Left cardiac atrium (tissue), 4 donors: ENCODE measurements at places on chromosomes 11 and 22.
A peak's percentile ranks its signal among the peaks of the same experiment; 100 is the strongest.

DNA sequence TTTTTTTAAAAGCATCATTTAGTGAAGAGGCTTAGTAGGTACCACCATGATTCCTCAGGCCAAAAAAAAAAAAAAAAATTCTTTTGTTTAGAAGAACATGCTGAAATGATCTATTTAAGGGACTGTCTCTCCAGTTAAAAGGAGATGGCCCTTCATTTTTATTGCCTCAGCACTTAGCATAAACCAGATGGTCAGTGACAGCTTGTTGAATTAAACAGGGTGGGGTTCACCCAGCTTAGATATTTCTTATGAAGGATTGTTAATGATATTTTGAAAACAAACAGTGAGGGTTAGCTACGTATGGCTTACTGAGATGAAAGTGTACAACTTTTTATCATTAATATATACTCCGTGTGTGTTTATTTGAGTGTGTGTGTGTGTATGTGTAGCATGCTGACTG lies 203.7 kb downstream of the FAM181B start:
- no peak for DNase-seq

DNA sequence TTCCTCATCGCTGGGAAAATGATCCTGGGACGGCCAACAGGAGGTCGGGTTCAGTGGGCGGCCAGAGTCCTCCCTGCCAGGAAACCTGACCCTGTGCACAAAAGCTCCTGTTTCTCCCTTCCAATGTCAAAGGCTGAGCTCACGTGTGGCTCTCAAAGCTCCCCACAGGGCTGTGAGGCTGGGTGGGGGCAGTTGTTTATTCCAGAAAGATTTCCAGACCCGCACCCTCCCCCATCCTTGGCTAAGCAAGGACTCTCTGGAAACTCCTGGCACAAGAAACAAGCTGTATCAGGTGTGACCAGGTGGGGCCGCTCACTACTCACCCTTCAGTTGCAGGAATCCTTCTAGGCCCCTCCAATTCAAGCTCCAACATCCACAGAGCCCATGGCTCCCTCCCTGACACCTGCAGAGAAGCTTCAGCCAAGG lies 131.9 kb downstream of the SHANK2 start:
- DNase-seq: no peak

DNA sequence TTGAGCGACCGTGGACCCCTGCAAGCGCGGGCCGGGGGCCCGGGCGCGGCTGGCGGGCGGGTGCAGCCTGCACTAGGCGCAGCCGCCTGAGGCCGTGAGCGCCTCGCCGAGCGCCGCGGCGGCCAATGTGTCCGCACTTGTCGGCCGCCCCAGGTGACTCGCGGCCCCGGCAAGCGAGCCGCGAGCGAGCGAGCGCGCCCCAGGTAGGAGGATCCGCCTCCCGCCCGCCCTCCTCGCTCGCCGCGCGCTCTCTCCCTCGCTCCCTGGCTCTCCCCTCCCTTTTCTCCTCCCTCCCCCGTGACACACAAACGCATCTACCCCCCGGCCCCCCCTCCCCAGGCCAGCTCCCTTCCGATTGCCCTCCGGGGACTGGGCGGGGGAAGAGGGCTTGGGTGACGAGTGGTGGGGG lies at the start of gene WNT7B:
TSS of gene WNT7B (minus strand) at position 160 of the 409 bp plus-strand sequence. CDS start 408 bp downstream, outside the sequence.
- no peak for DNase-seq

- no peak for DNase-seq
Observed at GRCh38 chr11:128397362-128397761, 190.0 kb downstream of the ETS1 start.

- DNase-seq: no peak
Observed at GRCh38 chr22:28381429-28382167, 298.0 kb downstream of the TTC28 start.

- no peak for DNase-seq
Observed at GRCh38 chr11:76266286-76267100, 60.2 kb upstream of the WNT11 start.

DNA sequence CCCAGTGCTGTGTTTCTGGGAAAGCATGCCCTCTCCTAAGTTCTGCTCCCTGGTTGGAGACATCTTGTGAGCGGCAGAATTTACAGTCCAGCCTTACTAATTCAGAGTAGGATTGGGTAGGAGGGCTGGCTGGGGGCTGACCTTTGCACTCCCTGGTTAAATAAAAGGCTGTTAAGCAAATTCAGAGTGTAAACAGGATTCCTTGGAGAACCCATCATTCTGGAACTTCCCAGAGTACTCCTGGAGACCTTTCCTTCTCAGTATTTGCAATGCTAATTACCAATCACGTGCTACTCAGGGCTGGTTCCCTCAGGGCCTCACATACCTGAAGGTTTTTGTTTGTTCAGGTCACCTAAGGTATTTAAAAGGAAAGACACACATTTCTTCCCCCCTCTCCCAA lies 340.2 kb downstream of the TBC1D22A start:
- no peak for DNase-seq

DNA sequence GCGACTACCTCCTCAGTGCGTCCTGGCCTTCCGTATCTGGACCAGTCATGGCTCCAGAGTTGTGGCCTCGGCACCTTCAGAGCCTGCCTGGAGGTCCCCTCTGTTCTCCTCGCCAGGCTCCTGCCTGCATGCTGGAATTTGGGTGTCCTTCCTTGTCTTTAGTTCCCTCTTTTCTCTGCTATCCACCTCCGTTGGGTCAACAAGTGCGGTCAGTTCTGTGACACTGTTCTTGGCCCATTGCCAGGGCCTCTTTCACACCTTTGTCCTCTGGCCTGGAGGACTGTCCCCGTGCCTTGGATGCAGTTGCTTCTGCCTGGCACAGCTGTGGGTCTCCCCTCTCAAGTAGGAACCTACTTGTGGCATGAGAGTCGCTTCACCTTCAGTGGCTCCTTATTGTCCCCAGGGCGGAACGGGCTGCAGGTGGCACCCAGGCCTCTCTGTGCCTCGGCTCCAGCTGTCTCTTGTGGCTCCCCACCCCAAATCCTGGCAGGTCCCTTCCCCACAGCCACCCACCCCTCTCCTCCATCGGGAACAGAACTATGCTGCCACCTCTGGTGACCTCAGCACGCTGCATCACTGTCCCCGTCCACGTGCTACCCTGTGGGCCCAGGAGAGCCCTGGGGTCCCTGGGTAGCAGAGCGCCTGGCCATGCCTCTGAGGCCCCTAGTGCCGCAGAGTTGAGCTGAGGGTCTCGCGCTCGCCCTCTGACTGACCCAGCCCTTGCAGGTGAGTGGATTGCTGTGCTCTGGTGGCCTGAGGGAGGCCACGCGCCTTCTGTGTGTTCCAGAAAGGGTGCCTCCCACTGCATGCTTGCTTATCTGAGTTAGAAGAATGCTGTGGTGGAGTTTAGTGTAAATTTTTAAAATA lies 4.7 kb downstream of the DGCR8 start:
- DNase-seq: peak; percentile 46

DNA sequence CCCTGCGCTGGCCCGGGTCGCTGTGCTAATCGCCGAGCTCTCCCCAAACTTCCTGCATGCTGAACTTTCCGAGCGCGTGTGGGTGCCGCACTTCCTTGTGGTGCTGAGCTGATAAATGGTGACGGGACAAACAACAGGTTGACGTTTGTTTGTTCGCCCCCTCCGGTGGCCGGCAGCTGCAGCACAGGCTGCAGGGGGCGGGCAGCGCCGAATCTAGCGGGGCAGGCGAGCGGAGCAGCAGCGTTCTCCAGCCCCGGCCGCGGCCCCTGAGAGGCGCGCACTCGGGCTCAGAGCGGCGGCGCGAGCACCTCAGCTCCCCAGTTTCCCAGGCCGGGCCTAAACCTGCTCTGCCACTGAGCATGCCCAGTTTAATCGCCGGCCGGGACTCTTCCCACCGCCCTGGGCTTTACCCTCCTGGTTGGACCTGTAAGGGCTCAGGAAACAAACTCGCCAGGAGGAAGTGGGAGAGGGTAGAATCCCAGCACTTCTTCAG lies at the start of gene PDGFD:
TSS of gene PDGFD (minus strand) at position 120 of the 493 bp plus-strand sequence.
- peak; percentile 73 for DNase-seq

DNA sequence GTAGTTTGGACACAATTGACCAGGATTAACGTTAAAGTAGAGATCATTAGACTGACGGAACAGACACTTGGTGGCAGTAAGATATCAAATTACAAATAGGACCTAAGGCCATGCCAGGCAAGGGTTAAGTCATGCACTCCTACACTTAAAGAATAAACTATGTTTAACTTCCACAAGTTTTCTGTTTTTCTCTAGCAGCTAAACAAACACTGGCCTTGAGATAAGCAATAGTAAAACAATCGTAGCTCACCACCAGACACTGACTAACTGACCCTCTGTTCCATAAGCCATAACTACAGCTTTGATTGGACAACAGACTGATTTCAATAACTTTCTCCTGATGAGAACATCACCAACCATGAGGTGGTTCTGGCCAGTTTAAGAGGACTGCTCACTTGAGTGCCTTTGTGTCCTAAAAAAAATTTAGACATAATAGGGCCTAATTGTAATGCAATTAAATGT lies 2.0 kb upstream of the CEP126 start:
- DNase-seq: no peak

DNA sequence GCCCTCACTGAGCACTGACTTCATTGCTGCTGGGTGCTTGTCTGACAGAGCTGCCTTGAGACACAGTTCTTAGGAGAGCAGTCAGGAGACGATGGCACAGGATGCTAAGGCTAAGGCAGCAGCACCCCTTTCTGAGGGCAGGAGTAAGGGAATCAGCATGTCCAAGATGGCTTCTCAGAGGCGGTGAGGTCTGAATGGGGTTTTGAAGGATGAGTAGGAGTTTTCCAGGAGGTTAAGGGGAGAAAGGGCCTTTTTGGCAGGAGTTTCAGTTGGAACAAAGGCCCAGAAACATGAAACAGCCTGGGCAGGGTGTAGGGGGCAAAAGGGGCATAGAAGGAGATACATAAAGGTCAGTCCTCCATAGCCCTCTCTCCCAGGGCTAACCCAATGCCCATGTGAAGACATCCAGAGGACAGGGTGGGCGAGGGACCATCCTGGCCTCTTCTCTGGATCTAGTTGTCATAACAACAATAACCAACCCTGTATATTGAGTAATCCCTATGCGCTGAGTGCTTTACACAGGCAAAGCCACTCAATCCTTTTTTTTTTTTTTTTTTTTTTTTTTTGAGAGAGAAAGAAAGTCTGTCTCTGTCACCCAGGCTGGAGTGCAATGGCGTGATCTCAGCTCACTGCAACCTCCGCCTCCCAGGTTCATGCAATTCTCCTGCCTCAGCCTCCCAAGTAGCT lies 19.0 kb downstream of the CYTH4 start:
- no peak for DNase-seq

DNA sequence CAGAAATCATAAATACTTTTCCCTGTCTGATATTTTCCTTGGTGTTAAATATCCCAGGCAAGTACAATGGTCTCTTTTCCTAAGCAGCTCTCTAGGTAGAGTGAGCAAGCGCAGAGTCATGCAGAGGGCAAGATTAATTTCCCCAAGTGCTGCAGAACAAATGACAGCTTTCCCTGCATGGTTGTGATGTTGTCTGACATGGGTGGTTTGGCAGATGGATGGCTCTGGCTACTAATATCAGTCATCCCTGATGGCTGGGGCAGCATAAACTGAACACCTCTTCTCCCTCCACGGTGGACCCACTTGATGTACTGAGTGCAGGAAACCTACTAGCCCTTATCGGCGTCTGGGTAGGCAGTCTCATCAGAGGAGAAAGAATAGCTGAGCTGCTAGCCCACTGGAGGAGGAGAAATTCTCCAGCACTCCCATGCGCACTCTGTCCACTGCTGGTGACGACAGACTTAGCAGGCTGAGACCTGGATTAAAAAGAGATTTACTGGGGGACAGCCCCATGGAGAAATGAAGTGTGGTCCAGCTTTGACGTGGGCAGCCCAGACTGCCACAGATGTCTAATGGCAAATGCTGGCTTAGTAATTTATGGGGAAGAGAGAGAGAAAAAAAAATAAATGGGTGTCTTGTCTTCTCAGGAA lies 202.9 kb downstream of the DBX1 start:
- DNase-seq: no peak

- DNase-seq: no peak
Observed at GRCh38 chr11:42770444-42771065, 541.2 kb upstream of the API5 start.

DNA sequence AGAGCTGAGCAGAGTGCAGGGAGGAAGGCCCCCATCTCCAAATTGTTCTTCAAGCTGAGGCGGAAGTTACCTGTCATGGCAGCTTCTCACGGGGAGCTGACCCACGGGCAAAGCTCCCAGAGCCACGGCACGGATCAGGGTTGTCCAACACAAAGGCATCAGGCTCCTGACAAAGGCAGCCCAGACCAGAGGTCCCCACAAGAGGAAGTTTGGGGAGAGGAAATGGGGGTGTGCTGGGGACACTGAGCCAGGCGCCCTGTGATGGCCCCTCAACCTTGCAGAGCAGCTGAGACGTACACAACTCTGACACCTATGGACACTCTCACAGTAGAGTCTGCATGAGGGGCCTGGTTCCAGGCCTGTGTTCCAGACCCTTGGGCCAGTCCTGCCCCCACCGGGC lies 95.6 kb downstream of the CTTN start:
- DNase-seq: no peak

- no peak for DNase-seq
Observed at GRCh38 chr11:118314988-118315411, 10.5 kb downstream of the CD3E start.

- no peak for DNase-seq
Observed at GRCh38 chr22:42855211-42855610, 1.9 kb downstream of the ARFGAP3 start.

- DNase-seq: no peak
Observed at GRCh38 chr11:129720156-129720555, 95.5 kb upstream of the TMEM45B start.

DNA sequence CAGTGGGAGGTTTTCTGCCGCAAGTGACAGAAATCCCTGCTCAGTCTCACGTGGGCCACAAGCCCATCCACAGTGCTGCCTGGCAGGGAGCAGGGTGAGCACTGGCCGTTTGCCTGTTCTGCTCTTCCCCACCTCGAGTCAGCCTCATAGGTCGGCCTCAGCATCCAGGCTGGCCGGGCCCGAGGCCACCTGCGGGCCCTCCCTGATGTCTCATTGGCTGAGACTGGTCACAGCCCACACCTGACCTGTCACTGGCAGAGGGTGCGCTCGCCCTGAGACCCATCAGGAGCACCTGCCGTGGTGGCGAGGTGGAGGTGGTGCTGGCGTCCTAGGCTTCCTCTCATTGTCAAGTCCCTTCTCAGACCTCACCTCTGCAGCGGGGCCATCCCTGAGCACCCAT lies 72.1 kb downstream of the ELFN2 start:
- DNase-seq: no peak

DNA sequence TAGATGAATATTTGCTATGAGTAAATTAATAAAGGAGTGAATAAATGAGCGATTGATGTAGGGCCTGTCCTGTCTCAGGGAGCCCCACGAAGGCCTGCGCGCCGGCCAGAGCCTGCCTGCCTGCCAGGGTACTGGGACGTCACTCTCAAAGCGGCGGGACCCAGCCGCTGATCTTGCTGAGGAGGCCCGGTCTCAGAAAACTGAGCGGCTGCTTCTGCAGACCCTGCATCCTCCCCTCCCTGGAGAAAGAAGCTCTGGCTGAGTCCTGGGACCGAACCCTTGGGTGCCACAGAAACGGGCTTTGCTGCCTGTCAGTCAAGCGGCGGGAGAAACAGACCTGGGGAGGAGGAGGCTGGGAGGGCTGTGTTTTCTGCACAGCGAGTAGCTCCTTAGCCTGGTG lies 91.6 kb upstream of the B3GAT1 start:
- no peak for DNase-seq

GRCh38 chr22:44458044-44459020 lies 39.7 kb downstream of the RTL6 start:
- no peak for DNase-seq

GRCh38 chr11:67268081-67268961 lies 2.0 kb downstream of the GRK2 start:
- DNase-seq: peak; percentile 33
